Left renal pelvis (tissue), 4 donors: ENCODE measurements at places on chromosomes 2 and 18. TPM values are rescaled to one million over a fixed set of nuclear protein-coding genes. Genes with fewer than 3 reads are reported as not detected.

DNA sequence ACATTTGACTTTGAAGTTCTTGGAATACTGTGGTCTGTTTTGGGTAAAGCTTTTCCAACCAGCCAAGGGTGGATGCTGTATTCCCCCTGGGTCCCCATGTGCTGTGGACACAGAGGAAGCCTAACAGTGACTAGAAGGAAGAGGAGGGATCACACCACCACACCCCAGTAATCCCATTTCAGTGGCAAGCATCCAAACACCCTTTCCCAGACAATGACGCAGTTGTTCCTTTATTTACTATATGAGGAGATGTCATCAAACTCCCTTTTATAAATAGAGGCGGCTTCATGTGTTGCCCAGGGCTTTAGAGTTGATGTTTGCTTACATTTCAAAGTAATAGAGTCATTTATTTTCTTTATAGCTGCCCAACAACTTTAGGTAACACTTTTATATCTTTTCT is 959.4 kb upstream of the GYPC start:
- no peak for DNase-seq

Gene SERPINB7
- polyA plus RNA-seq, result 0.70 TPM

GRCh38 chr2:238225911-238226697 is 13.7 kb downstream of the HES6 start:
- no peak for DNase-seq

DNA sequence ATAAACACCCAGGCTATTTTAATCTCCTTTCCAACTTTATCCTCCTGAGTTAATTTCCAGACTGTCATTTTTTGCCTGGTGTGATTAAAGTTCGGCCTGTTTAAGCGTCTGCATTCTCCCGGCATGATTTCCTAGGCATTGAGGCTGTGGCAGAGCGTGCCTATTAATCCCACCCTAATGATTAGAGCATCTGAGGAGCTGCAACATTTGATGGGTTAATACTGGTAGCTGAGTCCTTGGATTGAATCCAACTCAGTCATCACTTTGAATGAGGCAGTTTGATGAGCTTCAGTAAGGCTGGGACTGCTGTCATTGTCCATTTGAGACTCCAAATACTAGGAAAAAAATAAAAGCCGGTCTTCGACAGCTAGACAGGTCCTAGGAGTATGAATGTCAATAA is 882.5 kb downstream of the SLC4A3 start:
- no peak for DNase-seq

DNA sequence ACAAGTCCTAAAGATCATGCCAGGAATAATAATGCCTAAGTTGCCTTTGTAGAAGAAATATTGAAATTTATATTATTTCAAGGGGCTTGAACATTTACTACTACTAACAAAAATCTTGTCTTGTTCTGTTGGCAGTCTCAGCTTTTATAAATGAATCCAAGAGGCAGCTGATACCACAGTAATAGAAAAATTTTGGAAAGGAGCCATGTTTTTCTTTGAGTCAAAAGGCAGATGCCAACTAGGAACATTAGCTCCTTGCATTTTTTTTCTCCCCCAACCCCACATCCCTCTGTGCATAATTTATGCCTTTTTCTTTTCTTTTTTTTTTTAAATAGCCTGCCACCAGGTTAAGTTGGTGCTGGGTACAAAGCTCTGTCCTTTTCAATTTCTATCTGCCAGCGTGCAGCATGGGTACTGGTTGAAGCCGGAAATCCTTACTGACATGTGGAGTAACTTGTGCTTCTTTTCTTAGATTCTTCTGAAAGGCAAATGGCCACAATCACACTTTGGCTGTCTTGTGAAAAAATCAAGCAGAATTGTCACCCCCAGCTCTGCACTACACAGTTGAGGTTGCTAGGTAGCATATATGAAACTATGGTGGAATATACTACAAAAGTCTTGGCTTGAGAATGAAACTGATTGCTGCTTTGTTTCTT is 98.8 kb downstream of the RHBDD1 start:
- DNase-seq, result no peak

DNA sequence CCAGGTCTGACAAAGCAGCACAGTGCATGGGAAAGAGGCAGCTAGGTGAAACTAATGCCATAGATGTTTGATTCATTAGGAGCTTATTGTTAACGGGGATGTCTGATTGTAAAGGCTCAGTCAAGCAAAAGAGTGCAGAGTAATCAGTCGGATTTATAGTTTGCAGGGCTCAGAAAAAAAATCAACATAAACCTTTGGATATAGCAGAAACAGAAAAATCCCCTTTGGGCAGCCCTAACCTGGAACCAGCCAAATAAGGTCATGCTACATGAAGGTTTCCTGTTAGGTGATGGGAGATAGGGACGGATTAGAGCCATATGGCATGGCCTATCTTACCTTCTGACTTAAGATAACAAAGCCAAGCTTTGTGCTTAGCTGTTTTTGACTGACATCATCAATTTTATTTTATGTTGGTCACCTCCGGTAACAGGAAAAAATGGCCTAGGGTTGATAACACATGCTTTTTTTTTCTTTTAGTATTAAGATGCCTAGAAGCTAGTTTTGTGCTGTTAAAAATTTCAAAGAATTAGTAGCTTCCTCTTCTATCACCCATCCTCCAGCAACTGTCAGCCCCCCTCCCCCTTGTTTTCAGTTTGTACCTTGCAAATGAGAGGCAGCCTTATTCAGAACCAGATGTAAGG is 60.7 kb upstream of the ZEB2 start:
- DNase-seq, result no peak

Gene FAM228B
- 18.8 TPM for polyA plus RNA-seq
